CD4-positive, alpha-beta T cell treated with Interleukin-12 subunit alpha and Interleukin-12 subunit beta, for 1 hour (primary cell): ENCODE measurements at places on chromosomes 7 and 10.

- peak; percentile 64 for DNase-seq
Observed at GRCh38 chr10:75043256-75044131, 68.0 kb upstream of the SAMD8 start.

- DNase-seq: no peak
Observed at GRCh38 chr7:50869108-50869725, 86.5 kb upstream of the GRB10 start.

DNA sequence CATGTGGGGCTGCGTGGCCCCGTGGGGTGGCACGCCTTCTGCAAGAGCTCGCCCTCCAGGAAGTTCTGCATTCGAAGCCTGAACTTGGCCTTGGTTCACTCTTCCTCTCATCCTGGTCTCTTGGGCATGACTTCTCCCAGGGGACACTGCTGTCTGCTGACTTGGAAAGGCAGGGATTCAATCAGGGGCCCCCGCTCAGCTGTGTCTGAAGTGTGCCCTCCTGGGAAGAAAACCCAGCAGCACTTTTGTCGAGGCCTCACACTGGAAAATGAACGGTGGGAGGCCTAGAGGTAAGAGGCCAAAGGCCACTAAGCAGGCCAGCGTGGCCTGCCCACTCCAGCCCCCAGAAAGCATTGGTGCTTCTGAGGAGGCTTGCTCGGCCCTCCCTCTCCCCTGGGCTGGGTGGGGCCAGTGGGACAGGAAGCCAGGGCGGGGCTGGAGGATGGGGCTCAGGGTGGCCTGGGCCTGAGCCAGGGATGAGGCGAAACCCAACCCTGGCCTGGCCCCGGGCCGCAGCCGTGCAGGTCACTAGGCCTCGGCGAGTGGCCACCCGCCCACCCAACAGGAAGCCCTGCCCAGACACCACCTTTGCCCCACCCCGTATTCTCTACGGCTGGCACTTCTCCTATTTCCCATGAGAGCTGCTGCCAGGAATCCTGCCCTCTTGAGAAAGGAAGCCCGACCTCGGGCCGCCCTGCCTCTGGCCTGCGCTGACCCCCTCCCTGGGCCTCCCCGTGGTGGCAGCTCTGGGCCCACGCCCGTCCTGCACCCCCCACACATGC is 81.1 kb downstream of the ZMIZ1 start:
- DNase-seq: peak; percentile 43

DNA sequence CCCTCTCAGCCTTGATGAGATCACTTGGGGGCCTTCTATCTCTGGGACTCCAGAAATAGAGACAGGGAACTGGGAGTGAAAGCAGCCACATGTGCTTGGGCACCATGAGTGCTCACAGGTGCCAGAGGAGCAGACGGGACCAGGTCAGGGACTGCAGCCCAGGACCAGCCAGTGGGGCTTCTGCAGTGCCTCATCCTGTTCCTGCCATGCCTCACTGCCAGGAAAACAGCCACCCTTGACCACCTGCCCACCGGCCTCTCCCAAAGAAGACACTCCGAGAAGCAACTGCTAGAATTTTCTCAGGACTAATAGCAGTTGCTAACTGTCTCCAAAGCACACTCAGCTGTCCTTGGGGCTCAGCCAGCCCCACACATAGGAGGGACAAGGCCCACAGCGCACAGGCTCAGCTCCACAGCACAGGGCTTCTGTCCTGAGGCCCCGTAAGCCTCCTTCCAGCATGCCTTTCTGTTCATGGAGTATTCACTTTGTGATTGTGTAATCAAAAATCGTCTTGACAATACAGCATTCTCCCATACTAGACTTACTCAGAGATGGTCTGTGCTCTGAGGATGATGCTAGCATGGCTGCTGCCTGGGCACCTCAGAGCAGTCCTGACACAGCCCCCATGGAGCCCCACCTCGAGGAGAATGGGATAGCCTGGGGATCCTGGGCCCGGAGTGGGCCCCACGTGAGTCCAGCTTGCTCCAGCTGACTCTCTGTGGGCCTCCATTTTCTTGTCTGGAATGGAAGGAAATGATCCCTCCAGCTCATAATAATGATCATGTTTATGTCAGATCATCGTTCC is 115.7 kb upstream of the RET start:
- no peak for DNase-seq

DNA sequence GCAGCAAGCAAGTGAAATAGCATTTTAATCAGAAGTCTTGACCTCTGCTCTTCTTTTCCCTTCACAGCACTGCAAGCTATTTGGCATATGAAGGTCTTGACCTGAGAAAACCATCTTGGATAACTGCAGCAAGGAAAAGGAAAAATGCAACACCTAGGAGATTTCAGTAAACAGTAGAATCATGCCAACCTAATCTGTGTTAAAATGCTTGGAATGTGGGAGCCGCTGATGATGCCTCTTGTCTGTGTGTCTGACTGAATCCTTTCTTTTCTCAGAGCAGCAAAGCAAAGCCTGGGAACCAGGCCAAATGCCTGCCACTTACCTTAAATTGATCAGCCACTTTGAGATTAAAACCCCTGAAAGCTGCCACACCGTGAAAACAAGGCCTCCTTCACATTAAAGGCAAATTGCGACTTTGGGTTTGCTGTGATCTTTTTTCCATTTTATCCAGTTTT is 80.4 kb upstream of the CDK6 start:
- no peak for DNase-seq

- no peak for DNase-seq
Observed at GRCh38 chr7:94301024-94301586, 93.6 kb upstream of the COL1A2 start.

- no peak for DNase-seq
Observed at GRCh38 chr7:55189146-55189766, 170.4 kb downstream of the EGFR start.

DNA sequence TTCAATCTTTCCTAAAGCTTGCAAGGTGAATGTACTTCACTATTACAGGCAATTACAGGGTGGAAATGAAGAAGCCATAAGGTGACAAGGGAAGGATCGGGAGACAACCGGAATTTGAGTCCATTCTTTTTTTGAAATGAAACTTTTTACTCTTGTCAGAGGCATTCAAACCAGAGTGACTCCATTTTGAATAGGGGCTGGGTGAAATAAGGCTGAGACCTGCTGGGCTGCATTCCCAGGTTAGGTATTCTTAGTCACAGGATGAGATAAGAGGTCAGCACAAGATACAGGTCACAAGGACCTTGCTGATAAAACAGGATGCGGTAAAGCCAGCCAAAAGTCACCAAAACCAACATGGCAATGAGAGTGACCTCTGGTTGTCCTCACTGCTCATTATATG is 363.3 kb downstream of the TYW1 start:
- no peak for DNase-seq

GRCh38 chr10:3106928-3107425 is 39.6 kb downstream of the PFKP start:
- DNase-seq: no peak

DNA sequence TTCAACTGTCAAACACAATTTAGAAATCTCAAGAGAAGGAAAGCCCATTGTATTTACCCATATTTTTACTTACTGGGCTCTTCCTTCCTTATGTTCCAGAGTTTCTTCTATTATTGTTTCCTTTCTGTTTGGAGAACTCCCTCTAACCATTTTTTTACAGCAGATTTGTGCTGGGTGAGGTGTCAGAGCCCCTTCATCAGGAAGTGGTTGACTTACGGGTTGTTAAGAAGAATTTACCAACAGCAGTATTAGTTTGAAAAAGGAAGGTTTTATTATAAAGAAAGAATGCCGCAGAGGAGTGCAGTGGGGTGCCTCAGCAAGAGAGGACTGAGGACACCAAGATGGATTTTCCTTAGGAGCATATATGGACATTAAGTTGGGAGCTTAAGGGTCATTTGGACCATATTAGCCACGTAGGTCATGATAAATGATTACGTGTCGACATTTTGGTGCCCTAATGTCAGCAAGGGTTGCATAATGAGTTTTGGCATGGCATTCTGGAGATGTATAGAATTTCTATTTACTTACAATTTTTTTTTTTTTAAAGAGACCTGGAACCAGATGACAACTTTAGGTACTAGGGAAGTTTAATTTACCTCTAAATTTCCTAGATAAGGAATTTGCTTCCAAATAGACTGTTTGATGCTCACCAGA is 6.3 kb upstream of the TBATA start:
- no peak for DNase-seq

GRCh38 chr10:59177836-59178235 is 1.4 kb downstream of the PHYHIPL start:
- no peak for DNase-seq

GRCh38 chr7:44912775-44913347 is 27.5 kb upstream of the PURB start:
- DNase-seq: no peak

DNA sequence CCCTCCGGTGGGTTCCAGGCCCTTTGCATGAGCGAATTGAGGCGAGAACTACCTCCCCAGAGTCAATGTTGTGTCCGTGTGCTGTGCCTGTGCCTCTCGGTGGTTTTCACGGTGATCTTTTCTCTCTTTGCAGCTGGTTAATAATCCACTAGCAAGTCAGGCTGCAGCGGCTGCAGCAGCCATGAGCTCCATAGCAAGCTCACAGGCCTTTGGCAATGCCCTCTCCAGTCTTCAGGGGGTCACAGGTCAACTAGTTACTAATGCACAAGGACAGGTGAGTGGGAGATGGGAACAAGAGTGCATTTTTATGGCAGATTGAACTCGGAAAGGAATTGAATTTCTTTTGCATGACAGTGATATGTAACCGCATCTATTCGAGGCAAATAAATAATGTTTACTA is 159.7 kb upstream of the YAE1 start:
- no peak for DNase-seq

GRCh38 chr10:44325596-44326307 is 59.1 kb downstream of the CXCL12 start:
- no peak for DNase-seq

DNA sequence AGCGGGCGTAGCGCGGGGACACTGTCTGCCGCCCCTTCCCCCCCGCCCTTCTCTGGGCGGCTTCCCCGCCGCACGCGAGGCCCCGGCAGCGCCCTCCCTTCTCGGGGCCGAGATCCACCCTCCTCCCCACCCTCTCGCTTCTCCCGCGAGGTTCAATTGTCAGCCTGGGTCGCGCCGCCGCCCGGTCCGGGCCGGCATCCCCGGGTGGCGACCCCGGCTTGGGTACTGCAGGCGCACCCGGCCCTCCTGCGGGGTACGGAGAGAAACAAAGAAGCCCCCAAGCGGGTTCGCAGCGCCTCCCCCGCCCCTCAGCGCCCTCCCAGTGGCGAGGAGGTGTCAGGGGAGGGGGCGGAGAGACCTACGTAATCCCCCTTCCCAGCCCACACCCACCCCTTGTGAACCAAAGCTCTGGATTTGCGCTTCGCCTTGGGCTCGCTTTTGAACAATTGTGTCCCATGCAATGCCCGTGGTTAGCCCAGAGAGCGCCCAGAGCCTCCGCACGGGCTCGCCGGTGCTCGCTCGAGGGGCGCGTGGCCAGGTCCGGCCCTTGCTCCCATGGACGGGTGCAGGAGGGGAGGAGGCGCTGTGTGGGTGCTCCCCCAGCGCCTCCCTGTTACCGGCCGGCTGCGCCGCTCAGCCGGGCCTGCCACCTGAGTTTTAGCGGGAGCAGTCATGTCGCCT is 634 bp downstream of the HECW1 start:
- DNase-seq: no peak

DNA sequence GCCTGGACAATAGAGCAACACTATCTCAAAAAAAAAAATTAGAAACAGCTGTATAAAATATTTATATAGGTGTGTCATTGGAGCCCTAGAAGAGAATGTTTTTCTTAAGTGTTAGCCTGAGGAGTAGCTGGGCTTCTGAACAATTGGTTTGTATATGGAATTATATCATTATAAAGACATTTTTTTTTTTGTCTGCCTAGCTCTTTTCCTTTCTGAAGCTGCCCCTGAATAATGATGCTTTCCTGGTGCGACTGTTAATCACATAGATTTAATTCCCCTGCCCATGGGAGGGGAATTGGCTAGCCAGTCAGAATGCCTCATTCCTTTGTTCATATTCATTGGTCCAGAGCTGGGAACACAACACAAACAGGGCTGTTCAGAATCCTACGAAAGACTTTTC is 13.9 kb upstream of the ABCC2 start:
- DNase-seq: no peak

GRCh38 chr7:151652111-151652510 is 132.4 kb upstream of the RHEB start:
- no peak for DNase-seq

- DNase-seq: no peak
Observed at GRCh38 chr10:118901380-118901779, 128.1 kb upstream of the NANOS1 start.

GRCh38 chr10:114874827-114875411 is 53.3 kb downstream of the FHIP2A start:
- DNase-seq: no peak

- DNase-seq: no peak
Observed at GRCh38 chr7:143230602-143231457, 9.0 kb downstream of the TAS2R40 start.

- DNase-seq: no peak
Observed at GRCh38 chr7:99098286-99098823, 45.6 kb downstream of the SMURF1 start.

DNA sequence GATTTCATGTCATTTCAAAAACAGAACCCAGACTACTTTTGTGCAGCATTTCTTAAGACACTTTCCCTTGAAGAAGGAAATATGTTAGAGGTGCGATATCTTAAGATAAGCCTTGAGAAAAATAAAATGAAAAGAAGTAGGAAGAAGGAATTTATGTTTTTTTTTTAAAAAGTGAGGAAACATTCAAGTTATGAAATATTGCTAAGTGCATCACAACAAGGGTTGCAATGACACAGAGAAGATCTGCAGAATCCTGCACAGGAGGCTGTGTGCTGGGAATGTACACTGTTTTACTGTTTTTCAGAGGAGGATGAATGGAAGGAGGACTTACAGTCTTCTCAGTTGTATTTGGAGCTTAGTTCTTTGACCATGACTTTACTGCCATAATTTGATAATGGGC is 79.8 kb upstream of the NME8 start:
- no peak for DNase-seq

GRCh38 chr10:124450012-124450782 is at the start of gene NKX1-2:
Gene NKX1-2, minus strand, starts transcription at chr10:124450035. Its CDS starts 92 bp downstream, at chr10:124449943.
- DNase-seq: no peak
